ENCODE measurements at places on chromosomes 3 and 15.

GRCh38 chr3:95272166-95272565 lies 1209.3 kb downstream of the NSUN3 start:
- DNase-seq = no peak

- peak; percentile 45 for DNase-seq
Observed at GRCh38 chr3:38354588-38355330, 8.2 kb downstream of the XYLB start.

GRCh38 chr3:165196577-165197480 lies 645 bp upstream of the SLITRK3 start:
- no peak for DNase-seq

GRCh38 chr3:133843634-133844033 lies 38.0 kb downstream of the SRPRB start:
- DNase-seq = no peak

DNA sequence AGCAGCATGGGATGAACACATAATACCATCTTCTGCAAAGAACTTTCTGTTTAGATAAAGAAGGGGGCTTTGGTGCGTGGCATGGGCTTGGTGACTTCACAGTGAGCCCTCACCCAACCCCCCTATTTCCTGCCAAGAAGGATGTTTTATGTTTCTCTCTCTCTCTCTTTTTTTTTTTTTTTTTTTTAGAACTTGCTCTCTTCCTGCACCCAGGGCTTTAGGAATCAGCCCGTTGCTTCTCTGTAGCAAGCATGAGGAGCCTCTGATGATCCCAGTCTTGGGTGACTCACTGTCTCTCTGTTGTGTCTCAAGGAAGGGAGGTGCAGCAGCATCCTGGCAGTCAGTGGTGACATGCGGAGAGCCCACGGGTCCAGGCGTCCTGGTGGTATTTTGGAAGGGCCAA lies 49.1 kb downstream of the CCK start:
- DNase-seq = no peak

GRCh38 chr3:62159056-62159708 lies 214.2 kb downstream of the FEZF2 start:
- no peak for DNase-seq

DNA sequence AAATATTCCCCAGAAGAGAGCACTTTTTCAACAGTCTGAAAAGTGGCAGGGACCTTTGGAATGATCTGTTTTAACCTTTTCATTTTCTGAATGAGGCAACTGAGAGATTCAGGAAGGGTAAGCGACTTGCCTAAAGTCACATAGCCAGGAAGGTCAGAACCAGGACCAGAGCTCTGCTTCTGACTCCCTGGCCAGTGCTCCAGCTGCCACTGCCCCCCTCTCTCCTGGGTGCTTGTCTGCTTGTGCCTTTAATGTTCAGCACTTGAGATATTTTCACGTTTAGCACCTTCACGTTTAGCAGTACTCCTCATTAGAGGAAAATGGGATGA lies 68.3 kb downstream of the SMAD3 start:
- DNase-seq = no peak

- no peak for DNase-seq
Observed at GRCh38 chr3:115341208-115341607, 194.1 kb upstream of the ZBTB20 start.

DNA sequence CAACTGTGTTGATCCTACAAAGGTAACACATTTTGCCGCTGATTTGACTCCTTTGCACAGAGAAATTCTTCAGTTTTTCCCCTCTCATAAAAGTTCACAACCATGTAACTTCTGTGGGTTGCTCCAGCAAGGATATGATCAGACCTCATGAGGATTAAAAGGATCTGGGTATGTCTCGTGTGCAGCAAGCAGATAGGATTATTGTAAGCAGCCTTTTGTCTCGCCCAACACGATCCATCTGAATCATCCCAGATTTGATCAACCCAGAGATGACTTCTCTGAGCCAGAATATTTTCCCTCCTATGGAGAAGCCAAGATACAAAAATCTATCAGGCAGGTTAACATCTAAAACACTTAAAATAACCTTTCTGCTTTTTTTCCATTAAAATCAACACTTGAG lies 12.8 kb upstream of the BNIP2 start:
- no peak for DNase-seq

GRCh38 chr3:123126653-123127052 lies 59.8 kb downstream of the PDIA5 start:
- no peak for DNase-seq

DNA sequence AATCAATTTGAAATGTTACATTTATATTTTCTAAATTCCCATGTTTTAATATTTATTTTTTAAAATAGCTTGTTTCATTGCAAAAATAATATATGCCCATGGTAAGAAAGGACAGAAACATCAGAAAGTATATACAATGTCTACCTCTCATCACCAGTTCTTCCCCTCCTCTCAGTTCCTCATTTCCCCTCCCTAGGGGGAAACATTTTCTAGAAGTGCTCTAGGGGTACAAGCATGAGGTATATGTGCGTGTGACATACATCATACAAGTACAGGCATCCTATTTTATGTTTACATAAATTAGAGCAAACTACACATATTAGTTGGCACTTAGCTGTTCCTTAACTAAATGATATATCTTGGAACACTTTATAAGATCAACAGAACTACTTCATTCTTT lies 189.3 kb upstream of the VEPH1 start:
- DNase-seq = no peak

GRCh38 chr3:149572796-149573414 lies 84.9 kb downstream of the WWTR1 start:
- no peak for DNase-seq

GRCh38 chr15:68337826-68338225 lies 60.3 kb downstream of the FEM1B start:
- DNase-seq = no peak

DNA sequence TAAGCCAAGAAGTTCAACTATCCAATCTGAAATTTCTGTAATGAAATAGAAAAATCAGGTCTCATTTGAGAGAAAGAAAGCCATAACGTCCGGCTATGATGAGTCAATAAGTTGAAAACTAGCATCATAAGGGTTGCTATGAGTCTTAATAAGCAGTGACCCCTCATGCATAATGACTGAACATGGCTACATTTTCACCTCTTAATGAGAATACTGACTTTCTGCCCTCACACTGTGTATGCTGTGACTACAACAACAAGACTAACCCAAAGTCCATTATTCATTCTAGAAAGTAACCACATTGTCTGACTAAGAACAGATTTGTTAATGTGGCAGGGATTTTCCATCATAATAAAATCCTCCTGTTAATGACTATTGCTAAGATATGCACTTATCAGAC lies 884.0 kb upstream of the CADM2 start:
- no peak for DNase-seq

- DNase-seq = no peak
Observed at GRCh38 chr3:141421639-141422319, 53.5 kb downstream of the ZBTB38 start.

DNA sequence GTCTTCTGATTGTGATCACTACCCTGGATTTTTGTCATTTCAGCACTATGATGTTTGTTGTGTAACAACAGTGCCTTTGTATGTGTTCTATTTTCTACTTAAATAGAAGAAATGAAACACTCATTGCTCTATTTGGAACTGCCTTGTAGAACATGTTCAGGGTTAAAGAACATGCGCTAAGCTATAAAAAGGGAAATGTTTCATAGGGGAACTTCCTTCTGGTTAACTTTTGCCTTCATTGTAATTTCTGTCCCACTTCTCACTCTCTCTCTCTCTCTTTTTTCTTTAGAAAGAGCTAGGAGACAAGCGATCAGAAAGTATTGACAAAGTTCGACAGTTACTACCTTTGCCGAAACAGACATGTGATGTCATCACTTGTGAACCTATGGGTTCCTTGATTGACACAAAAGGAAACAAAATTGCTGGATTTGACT lies at the start of gene P2RY12:
P2RY12 (minus strand) TSS at position 13 of the 434 bp plus-strand sequence. CDS start 45,908 bp downstream, outside the sequence.
- no peak for DNase-seq

DNA sequence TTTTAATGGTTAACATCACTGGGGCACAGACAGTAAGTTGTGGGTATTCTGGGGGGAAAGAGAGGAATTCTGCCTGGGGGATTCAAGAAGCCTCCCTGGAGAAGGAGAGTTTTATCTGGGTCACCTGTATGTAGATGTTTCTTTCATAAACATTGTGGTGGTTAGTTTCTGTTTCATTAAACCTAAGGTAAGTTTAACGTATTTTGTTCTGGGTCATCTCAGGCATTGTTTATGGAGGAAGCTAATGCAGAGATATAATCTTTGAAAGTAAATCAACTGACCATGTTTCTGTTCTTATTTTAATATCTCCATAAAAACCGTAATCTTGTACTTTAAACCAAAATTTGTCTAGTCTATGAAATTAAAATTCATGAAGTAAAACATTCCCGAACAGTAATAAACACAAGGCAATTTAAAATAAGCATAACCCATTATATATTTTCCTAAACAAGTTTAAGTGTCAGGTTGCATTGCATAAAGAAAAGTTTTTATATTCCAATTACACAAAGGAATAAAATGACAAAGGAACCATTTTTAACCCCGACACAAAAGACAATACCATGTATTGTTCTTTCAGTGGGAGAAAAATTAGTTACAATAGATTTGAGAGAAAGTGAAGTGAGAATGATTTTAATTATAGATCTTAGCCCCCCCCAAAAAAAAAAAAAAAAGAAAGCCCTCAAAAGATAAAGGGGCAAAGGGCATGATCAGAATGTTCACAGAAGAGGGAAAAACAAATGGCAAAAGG lies 274.6 kb upstream of the TBL1XR1 start:
- no peak for DNase-seq

DNA sequence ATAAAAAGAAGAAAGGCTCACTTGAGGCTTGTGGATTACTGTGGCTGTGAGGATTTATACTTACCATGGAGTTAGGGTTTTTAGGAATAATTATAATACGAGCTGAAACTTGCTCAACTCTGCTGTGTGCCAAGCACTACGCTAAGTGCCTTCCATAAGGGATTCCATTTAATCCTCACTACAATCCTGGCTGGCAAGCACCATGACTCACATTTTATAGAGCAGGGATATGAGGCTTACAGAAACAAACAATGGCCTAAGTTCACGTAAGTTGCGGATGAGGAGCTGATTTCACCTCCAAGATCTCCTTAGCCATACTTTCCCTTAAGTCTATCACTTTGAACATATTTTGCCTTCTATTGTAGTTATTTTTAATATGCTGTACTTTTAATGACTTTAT lies 43.9 kb upstream of the ARL8B start:
- no peak for DNase-seq

DNA sequence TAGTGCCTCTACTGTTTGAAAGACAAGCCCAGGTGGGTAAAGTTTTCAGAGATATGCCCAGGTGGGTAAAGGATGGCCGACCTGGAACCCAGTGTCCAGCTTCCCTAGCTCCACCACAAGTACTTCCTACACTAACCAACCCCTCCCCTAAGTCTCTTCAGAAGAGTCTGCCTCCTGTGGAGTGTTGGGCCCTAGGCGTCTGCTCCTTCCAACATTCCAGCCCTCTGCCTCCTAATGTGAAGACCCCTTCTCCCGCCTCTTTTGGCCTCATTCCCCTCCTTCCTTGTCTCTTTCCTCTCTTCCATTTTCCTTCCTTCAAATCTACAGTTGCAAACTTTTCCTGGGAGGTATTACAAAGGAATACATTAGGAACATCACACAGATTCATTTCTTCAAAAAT lies 38.6 kb downstream of the CNTN3 start:
- DNase-seq = no peak

GRCh38 chr15:95174301-95175259 lies 943.2 kb downstream of the MCTP2 start:
- no peak for DNase-seq

DNA sequence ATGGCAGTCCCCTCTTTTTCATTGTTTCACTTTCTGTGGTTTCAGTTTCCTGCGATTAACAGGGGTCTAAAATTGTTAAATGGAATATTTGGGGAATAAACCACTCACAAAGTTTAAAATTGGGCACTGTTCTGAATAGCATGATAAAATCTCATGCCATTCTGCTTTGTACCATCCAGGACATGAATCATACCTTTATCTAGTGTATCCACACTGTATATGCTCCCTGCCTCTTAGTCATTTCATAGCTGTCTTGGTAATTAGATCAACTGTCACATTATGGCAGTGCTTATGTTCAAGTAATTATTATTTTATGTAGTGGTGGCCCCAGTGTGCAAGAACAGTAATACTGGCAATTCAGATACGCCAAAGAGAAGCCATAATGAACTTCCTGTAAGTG lies 734.5 kb downstream of the ZPLD1 start:
- no peak for DNase-seq

- no peak for DNase-seq
Observed at GRCh38 chr15:50563756-50564155, 17.3 kb upstream of the USP50 start.

DNA sequence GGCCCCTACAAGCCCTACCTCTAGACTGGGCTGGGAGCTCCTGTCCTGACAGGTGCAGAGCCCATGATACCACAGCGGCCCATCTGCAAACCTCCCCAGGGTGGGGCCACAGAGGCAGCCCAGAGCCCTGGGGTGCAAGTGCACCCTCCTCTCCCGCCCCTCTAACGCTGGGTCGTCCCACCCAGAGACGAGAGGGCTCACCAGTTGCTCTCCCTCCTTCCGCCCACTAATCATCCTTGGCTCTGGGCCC lies 742 bp downstream of the TNK2 start:
- peak; percentile 95 for DNase-seq

DNA sequence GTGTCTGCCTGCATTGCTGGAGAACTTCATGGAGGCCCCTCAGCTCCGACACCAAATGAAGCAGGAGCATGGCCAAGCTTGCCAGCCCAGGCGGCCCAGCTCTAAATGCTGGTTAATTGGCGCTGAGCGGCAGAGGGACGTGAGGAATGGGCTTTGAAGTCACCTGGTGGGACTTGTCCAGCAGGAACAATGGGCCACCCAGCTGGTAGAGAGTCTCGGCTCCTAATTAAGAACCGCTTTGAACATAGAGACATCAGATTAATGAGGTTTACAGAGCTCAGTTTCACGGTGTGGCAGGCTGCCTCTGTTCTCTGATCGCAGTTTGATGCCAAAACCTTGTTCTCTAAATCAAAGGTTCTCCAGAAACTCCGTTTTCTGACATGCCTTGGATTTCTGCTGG lies 77.5 kb upstream of the LINGO1 start:
- no peak for DNase-seq

GRCh38 chr3:105401691-105402149 lies 35.0 kb downstream of the ALCAM start:
- DNase-seq = no peak

- no peak for DNase-seq
Observed at GRCh38 chr3:179688850-179689249, 36.0 kb downstream of the USP13 start.

DNA sequence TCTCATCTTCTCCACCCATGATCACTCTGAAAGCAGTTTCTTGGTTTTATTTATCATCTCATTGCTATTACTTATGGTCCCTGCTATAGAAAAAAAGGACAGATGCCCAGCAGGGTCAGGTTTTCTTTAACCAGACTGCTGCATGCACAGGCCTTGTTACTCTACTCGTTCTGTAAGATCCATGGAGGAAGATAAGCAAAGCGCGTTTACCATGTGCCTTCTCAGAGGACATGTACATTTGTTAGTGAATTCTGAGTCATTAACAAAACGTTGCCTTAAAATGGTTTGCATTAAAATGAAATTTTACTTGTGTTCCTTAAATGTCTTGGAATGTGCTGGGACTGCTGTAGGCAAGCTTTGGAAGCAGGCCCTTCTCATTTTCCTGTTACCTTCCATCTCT lies 657.3 kb upstream of the KCNMB2 start:
- DNase-seq = no peak

- no peak for DNase-seq
Observed at GRCh38 chr3:155778462-155778861, 27.6 kb downstream of the C3orf33 start.
